ENCODE measurements at places on chromosomes 13 and 19.

GRCh38 chr19:2703691-2704216, 1.3 kb upstream of the GNG7 start:
- DNase-seq, result no peak

DNA sequence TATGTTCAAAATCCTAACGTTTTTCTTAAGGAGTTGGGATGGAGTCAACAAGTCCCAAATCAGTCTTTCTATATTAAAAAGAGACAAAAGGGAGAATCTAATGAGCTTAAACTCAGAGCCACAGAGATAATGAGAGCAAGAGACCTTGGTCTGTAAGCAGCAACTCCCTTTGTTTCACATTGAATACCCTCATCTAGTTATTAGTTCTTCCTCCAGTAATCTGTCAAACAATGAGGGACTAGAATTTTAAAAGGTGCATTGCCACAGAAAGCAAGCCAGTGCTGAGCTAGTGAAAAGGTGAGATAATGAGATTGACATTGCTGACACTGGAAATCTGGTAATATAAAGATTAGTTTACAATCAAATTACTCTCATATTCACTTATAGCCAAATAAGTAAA, 718.6 kb downstream of the DACH1 start:
- DNase-seq, result no peak

DNA sequence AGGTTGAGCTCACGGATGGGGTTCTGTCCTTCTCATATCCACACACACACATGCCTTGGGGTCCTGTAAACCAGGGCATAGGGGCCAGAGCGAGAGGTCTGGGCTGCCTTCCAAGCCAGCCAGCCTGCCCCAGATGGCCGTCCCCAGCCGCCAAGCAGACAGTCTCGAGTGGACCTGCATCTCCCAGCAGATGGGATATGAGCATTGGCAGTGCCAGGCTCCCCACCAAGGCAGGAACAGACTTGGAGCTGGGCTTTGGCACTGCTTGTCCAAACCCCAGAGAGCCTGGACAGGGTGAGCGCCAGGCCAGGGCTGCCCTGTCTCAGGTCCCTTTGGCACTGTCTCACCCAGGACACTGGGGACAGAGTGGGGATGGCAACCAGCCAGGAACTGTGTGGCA, 130.4 kb downstream of the DPF1 start:
- peak; percentile 46 for DNase-seq

DNA sequence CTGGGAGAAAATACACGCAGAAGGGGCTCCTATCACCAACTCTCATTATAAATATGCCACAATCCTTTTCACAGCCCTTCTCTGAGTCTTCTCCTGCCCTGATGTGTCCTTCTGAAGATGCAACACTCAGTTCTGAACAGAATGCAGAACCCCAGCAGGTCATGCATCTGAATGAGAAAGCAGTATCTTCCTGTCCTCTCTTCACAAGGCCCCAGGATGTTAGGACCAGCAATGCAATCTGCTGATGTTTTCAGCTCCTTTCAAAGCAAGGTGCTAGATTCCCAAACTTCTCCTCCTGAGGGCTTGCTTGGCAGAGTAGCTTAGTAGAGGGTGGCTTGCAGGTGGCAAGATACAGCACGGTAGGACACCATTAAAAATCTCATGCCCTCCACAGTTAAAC, 22.3 kb upstream of the DOCK9 start:
- DNase-seq, result no peak

GRCh38 chr13:105735281-105735680, 800.2 kb downstream of the EFNB2 start:
- no peak for DNase-seq

DNA sequence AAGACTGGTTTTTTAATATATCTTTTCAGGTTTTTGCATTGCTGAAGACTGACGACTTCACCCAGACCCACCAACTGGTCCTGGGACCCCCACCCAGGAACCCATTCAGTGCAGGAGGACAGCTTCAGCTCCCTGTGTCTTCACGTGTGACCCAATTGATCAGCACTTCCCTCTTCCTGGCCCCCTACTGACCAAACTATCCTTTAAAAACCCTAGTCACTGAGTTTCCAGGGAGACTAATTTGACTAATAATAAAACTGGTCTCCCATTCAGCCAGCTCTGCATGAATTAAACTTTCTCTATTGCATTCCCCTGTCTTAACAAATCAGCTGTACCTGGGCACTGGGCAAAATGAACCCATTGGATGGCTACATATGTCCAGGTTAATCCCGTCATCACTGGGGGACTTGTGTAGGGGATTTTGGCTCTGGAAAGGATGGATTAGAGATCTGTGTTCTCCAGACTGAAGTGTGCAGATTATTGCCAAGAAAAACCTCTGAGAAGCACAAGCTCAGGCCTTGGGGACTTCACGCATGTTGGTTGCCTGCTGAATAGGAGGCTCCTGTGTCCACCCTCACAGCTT, 16.3 kb upstream of the PARP4 start:
- DNase-seq, result no peak

DNA sequence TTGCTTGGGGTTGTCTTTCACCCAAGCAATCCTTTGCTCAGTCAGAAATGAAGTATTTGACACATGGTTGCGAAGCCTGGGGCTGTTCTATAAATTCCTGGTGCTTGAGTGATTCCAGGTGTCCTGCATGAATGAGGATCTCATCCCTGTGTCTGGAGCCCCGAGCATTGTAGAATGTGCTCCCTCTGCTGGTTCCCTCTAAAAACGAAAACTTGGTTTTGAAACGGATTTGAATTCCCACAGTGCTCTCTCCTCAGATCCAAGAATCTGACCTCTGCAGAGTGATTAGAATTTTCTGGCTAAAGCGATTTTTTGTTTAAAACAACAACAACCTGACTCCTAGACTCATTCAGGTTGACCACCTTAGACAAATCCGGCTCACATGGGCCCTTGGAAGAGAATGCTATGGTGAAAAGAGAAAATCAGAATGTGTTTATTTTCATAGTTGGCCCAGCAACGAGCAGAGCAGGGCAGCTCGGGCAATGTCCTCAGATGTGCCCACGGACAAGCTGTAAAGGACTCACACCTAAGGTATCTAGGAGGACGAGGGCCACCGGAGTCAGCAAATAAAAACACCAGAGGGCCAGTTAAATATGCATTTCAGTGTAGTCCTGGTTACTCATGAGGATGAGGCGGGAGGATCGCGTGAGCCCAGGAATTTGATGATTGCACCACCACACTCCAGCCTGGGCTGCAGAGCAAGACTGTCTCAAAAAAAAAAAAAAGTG, 8.7 kb upstream of the ATP12A start:
- DNase-seq, result peak; percentile 10

DNA sequence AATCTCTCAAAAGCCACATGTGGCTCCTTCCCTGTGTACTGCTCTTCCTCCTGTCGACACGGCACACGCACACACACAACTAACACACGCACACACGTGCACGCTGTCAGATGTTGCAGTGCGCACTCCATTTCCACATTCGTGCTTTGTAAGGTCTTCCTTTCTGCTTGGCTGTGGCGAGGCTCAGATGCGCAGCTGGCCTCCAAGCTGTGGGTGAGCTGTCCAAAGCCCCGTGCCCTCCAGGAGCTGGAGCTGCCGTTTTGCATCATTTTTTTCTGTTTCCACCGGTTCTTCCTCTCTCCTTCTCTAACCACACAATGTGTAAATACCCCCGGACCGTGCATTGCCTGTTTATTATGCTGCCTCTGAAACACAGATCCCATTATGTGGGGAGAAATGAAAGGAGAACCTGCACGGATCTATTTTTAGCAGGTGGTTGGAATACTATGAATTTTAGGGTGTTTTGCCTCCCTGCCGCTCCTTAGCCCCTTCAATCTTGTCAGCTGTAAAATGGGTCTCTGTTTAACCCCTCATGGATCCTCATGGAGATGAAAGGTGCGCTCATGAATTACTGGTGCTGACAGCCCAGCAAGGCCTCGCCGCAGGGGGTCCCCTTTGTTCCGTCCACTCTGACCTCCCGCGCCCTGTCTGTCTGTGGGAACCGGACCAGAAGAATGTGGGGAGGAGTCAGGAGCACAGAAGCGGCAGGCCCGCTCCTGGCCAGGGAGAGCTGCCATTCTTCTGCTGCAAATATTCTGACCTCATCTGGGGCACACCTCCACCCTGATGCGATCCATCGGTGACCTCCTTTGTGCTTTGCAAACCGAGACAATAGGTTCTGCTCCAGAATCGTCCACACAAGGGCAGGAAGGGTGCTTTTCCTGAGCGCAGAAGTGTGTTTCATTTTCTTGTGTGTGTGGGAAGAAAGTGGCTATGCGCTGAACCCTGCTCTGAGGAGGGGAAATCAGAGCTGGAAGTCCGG, 137.7 kb downstream of the SOX1 start:
- DNase-seq, result no peak

DNA sequence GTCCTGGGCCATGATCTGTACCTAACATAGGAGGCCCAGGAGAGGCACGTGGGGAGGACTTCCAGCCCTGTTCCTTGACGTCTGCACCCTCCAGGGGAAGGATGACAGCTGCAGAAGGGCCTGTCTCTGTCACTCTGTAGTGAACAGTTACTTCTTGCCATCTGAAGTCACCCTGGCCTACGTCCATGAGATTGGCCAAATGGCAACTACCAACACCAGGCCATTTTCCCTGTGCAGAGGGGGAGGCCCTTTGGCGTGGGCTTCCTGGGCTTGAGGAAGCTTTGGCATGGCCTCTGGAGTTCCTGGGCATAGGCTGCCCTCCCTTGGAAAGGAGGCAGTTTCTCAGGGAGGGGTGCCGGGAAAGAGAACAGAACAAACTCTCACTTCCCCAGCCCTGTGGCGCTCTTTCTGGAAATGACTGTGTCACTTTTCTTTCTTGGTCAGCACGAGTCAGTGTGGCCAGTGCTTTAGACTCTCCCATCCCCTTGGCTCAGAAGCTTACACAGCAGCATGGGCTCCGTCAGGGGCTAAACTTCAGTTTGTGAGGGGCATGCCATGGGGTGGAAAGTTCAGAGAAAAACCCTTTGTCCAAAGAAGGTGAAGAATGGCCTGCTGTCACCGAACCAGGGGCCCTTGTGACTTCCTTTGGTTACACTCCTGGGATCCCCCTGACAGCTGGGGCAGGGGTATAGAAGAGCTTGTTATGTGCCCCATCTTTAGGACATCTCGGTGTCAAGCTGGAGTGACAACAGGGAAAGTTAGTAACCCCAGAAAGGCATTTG, 5.3 kb downstream of the CARM1 start:
- DNase-seq, result no peak

- no peak for DNase-seq
These were observed 6.4 kb upstream of the KLK6 start for GRCh38 chr19:50975766-50976165.

GRCh38 chr13:28199089-28199488, 60.7 kb downstream of the PAN3 start:
- no peak for DNase-seq

DNA sequence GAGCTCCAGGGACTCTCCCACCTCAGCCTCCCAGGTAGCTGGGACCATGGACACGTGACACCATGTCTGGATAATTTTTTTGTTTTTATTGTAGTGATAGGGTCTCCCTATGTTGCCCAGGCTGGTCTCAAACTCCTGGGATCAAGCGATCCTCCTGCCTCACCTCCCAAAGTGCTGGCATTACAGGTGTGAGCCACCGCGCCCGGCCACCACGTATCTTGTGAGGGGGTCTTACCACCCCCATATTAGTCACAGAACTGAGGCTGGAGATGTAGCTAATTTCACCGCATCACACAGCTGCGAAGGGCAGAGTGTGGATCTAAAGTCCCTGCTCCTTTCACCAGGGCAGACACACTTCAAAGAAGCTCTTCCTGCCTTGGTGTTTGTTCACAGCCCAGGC, 211.8 kb upstream of the SOX1 start:
- DNase-seq, result no peak

DNA sequence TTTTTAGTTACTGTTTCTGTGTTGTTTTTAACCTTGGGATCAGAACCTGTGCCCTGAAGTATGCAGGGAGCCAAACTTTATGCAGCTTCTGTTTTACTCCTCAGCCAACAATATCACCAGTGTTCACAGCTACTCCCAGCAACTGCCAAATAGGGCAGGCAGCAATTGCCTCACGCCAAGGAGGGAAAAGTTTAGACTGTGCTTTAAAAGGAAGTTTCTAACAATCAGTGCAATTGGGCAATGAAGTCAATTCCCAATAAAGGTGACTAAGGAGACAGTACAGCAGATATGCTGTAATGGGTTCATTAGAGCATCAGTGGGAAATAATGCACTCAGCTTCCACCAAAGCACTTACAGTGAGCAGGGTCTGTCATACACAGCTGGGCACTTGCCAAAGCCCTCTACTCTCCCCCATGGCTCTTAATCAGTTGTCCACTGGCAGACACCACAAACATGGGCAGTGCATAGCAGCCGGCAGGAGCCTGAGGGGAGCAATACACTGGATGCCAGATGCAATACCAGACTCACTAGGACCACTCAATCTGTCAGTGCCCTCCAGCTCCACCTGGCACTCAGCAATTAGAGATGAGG, 19.3 kb downstream of the ENOX1 start:
- DNase-seq, result peak; percentile 7

DNA sequence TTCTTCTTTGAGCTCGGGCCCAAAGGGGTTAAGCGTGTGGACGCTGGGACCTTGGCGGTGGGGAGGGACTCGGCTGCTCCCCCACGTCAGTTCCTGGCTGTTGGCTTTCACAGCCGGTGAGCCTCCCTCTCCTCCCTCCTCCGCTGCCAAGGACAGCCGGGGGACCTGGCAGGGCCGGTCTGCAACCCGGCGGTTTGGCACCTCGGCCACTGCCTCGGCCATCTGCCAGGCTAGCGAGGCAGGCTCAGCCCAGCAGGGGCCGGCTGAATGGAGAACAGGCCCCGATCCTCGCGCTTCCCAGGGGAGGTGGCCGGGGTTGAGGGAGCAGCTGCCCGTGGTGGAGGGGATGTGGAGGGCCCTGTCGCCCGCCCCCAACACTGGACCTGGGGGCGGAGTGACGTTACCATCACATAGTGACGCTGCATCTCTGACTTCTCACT, 5.0 kb downstream of the TLE5 start:
- DNase-seq, result peak; percentile 79

DNA sequence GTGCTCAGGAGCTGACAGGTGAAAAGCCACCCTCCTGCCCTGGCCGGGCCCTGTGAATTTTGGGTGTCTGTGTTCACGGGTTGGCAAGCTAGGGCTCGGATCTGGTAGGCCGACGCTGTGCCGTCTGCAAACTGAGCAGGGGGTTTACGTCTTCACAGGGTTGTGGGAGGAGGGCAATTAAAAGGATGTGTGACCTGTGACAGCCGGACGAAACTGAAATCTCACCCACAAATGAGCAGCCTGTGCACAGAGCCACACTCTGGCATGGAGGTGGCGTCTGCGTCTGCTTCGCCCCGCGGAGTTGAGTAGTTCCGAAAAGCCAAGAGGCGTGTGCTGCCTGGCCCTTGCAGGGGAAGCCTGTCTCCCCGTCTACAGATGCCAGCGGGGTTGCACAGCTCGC, 117.3 kb downstream of the KDM4B start:
- no peak for DNase-seq

DNA sequence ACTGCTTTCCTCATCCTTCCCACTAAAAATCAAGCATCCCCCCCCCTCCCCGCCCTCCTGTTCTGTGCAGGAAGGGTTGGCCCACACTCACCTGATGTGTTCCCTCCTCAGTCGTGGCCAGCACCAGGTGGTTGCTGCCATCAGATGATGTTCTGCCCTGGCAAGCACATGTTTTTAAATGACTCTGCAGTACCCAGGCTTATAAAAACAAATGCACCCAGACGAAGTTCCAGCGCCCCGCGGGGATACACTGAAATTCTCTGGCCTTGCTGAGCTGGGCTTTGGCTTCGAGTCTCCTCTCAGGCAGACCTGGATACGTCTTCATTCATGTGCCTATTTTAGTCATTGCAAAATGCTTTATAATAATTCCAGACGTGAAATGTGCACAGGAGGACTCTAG, 316.3 kb downstream of the DLEU7 start:
- no peak for DNase-seq

- no peak for DNase-seq
These were observed 391.3 kb downstream of the FOXO1 start for GRCh38 chr13:40275155-40275554.

GRCh38 chr13:46169758-46170157, 12.2 kb downstream of the LCP1 start:
- DNase-seq, result no peak

Data from anterior cingulate cortex (tissue), 58 donors.